ENCODE measurements at places on chromosomes 7 and 10. TPM values are rescaled to one million over a fixed set of nuclear protein-coding genes. Genes with fewer than 3 reads are reported as not detected.
A peak's percentile ranks its signal among the peaks of the same experiment; 100 is the strongest.

- DNase-seq: no peak
Observed at GRCh38 chr10:75531571-75532031, 100.2 kb downstream of the LRMDA start.

Gene PRPS1L1
- not detected for polyA plus RNA-seq

- no peak for DNase-seq
Observed at GRCh38 chr10:101670635-101671034, 24.3 kb downstream of the FBXW4 start.

Gene HSPA12A
- polyA plus RNA-seq: 51.3 TPM

DNA sequence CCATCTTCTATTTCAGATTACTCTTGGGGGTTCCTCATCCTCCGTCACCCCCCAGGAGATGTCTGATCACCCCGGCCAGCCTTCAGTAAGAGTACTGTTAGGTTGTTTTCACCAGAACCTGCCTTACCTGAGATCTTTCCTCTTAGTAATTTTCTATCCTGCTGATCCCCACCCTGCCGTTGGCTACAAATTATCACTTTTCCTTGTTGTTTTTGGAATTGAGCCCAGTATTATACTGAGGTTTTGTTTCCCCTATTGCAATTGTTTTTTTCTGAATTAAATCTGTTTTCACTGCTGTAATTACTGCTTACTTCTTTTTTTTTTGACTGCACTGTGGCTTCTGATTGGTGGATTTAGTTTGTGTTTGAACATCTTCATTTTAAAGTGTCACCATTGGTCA is 14.7 kb downstream of the SPAM1 start:
- DNase-seq: no peak

GRCh38 chr10:22054961-22055360 is 51.4 kb upstream of the DNAJC1 start:
- DNase-seq: no peak

GRCh38 chr10:63467841-63468240 is 2.1 kb upstream of the JMJD1C start:
- DNase-seq: no peak

Gene STEAP4
- 0.23 TPM for polyA plus RNA-seq

DNA sequence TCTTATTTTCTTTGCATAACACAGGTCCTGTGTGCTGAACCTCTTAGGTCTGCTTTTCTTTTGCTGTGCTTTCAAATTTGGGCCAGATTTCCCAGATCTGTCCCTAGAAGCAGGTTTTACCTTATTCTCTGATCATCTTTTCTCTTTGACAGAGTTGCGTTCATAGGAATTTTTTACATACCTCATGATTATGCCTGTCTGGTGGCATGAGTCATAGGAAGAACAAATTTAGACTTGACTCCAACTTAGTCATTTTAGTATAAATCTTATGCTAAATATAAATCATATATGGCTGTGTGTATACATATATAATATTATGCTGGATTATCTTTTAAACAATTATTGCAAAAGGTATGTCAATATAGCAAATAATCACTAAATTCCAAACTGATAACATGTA is 1038.9 kb downstream of the GRM8 start:
- DNase-seq: no peak

DNA sequence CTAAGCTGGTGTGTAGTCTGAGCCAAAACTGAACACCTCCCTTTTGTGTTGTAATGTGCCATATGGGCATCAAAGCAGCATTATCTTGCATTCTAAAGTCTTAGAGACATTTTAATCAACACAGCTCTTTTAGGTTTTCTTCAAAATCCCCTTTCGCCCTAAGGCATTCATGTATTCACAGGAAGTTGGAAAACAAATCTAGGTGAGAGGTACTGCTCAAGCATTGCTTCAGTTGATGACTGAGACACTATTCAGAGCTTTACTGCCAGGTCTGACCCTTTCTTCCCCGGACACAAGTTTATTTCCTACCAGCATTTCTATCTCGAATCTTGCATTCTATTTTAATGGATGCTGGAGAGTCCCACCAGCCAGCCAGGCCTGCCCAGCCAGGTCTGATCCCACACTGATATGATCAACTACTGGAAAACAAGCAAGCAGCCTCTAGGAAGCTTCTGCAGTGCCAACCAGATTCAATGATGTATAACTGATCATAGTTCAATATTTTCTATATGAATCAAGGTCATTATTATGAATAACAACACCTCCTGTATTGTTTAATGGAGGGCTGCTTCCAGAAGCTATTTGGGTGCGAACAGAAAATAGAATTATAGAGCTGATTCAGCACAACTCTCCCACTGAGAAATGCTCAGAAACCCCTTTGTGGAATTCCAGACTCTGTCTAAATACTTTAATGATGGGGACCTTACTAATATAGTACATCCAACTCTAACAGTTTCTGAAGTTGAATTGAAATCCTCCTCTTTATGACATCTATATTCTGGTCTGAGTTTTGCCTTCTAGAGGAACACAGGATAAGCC is 4.0 kb upstream of the BRAF start:
- no peak for DNase-seq

GRCh38 chr10:48335788-48336187 is 29.3 kb downstream of the MAPK8 start:
- no peak for DNase-seq

- no peak for DNase-seq
Observed at GRCh38 chr7:110373859-110374258, 717.1 kb upstream of the LRRN3 start.

DNA sequence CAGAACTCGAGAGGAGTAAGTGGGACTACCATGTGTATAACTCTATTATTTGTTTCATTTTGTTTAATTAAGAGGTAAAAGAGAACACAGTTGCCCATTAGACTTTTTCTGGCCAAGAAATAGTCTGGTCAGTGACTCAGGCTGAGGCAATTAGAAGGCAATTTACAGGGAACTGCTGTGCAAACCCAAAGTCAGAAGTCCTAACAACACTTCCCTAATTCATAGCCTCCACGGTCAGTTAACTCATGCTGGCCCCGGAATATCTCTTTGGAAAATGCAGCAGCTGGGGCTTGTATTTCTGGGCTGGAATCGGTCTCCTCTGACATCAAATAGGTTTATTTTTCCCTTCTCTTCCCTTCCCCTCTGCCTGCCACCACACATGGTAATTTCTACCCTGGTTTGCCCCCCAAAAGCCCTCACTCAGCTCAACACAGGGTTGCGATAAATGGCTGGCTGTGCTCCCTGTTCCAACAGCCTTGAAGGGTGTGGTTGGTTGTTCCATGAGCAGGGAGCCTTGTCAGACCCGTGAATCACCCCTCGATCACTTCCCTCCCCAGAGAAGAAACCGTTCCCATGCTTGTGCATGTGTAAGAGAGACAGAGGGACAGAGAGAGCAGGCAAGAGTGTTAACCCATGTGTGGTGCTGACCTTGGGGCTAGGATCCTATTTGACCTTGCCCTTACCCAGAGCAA is 5.3 kb downstream of the SH3PXD2A start:
- no peak for DNase-seq

Gene MALSU1
- polyA plus RNA-seq: 54.0 TPM

DNA sequence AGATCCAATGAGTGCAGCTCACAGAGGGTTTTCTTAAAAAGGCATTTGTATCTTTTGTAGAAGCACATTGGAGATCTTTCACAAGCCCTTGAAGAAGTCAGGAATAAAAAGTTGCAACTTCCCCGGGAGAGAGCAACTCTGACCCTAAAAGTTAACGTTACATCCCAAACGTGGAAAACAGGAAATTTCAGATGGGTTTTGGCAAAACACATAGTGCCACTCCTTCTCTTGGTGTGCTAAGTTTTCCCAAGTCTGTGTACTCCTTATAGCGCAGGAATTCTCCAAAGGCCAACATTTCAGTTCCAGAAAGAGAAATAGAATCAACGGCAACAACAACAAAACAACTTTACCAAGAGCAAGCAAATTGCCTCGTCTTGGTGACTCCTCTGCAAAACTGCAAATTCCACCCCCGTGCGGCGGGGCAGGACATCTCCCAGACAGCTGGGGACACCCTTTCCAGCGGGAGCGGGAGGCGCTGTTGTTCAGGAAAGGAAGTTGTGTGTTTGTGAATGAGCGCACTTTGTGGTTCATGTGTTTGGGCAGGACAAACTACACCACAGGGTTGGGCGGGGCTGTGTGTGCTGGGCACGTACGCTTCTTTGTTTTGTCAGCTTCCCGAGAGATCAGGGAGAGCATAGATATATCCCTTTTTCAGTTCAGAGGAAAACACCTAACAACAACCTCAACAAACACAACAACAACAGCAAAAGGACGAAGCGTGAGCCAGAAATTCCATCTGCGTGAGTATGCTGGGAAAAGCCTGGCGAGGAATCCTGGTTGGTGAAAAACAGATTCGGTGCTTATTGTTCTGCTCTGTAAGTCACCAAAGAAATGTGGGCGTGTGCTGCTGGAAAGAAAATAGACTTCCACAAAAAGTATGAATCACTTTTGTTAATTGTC is 294.7 kb upstream of the PITRM1 start:
- DNase-seq: no peak

Gene NCF1
- polyA plus RNA-seq: 1.2 TPM

- no peak for DNase-seq
Observed at GRCh38 chr7:46581268-46581667, 660.2 kb upstream of the IGFBP3 start.

Gene MIOS
- polyA plus RNA-seq: 56.6 TPM

Gene COL13A1
- 25.8 TPM for polyA plus RNA-seq

DNA sequence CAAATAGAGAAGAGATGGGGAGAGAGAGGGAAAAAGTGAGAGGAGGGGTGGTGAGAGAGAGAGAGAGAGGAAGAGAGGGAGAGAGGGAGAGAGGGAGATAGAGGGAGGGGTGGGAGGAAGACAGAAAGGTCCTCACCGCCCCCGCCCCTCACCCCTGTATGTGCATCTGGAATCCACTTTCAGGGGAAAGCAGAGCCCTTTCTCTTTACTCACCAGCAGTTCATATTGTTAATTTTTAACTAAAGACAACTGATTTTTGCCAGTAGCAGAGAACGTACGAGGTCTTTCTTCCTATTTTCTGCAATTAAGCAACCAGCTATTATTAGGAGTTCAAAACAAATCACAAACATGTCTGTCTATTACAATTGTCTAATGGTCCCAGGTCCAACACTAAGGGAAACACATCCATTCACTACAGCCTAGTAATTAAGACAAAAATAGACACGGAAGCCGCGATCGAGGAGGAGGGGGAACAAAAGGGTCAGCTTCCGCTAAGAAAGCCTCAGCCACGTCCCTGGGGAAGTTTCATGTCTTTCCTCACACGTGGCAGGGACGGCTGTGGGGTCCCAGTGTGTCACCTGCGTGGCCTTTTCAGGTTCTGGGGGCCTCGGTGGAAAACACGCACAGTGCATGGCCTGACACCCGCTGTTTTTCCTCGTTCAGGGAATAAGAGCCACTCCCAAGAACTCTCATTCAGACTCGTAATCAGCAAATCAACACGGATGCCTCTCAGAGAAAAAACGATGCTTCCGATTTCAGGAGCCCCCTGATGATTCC is 572.0 kb downstream of the PTPRN2 start:
- no peak for DNase-seq

- DNase-seq: no peak
Observed at GRCh38 chr10:1939016-1939415, 201.7 kb upstream of the ADARB2 start.

DNA sequence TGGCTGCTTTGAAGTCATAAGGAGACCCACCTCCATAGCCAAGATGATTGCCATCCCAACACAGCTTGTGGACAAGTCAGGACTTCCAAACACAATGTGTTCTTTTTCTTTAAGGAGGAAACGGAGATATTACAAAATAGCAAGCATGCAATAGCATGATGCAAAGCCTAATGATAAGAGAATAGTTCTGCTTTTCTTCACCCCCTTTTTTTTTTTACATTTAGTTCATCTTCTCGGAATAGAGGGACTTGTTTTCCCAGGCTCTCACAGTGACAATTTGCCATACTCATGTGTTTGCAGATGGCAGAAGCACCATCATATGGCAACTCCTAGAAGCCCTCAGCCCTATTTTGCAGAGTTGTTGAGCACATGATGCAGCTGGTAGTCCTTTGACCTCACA is 119.8 kb downstream of the ITGB8 start:
- no peak for DNase-seq

GRCh38 chr7:66467887-66468286 is 160.8 kb upstream of the KCTD7 start:
- DNase-seq: no peak

- no peak for DNase-seq
Observed at GRCh38 chr7:91265693-91266066, 1.4 kb downstream of the FZD1 start.

DNA sequence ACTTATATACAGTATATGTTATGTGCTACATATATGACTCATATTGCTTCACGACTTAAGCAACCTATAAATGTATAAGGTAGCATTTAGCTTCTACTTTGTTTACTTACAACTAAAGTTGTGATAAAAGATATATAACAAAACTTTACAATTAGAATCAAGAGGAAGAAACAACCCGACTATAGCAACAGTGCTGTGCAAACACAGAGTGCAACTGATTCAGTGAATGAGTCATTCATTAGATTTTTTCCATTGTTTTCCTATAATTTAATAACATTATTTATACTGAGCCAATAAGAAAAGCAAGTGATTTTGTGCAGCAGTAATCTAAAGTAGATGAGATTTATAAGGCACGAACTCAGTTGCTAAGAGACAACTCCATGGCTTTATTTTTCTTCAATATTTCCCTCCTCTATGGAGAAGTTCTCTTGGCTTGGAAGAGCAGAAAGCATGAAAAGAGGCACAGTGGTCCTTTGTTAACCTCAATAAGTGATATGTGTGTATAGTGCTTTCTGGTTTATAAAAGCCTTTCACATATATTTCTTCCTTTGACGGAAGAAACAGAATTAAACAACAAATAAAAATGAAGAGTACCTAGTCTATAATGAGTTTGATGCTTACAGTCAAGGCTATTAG is 19.8 kb downstream of the CEP41 start:
- DNase-seq: no peak

Gene PHF14
- 81.4 TPM for polyA plus RNA-seq

- DNase-seq: peak; percentile 67
Observed at GRCh38 chr10:115355162-115355760, 262.1 kb downstream of the ATRNL1 start.

Gene DGKB
- 3.6 TPM for polyA plus RNA-seq

Gene MBLAC1
- polyA plus RNA-seq: 1.3 TPM

Gene SMC3
- polyA plus RNA-seq: 109 TPM

DNA sequence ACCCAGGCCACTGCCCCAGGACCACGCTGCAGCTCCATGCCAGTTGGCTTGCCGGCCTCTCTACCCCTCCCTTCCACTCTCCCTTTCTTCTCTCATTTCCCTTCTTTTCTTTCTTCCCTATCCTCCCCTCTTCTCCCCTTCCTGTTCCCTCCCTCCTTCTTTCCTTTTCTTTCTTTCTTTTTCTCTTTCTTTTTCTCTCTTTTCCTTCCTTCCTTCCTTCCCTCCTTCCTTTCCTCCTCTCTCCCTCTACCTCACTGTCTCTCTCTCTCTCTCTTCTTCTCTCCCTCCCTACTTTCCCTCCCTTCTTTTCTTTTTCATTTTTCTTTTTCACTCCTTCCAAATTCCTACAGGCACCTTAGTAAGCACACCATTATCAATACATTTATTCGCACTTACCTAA is 30.3 kb upstream of the R3HCC1L start:
- DNase-seq: no peak

GRCh38 chr10:116256752-116257259 is 16.2 kb downstream of the GFRA1 start:
- no peak for DNase-seq

GRCh38 chr7:7897509-7897908 is 71.1 kb upstream of the GLCCI1 start:
- DNase-seq: no peak

Gene SCIN
- 112 TPM for polyA plus RNA-seq

Gene INHBA
- polyA plus RNA-seq: 4.0 TPM

Gene PLEKHS1
- 0.38 TPM for polyA plus RNA-seq
